ENCODE measurements at places on chromosomes 11 and 22.
A peak's percentile ranks its signal among the peaks of the same experiment; 100 is the strongest.

DNA sequence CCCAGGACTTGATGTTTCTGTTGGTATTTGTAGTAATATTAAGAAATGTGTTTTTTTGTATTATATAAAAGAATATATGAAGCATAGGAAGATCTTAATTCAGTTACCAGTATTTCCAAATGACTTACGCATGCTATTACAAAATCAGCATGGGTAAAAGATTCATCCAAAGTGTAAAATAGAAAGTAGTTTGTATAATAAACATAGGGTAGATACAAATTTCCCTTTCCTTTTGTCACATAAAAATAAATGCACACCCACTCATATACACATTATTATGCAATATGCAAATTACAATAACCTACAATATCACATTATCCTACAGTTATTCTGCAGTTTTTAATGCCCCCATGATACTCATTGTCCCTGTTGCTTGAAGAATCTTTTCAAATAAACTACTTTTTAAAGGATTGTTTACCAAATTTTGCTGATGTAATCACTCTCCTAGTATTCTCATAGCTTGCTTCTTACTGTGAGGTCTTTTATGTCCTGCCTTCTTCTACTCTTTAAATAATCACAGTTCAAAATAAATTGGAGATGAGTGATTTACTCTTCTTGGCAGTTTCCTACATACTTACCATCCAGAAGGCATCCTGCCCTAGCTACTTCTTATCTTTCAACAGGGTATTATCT lies 244.0 kb downstream of the CASP12 start:
- peaks cover 7% of the 10 kb centered on the region for H3K4me1 ChIP-seq
- no peak for DNase-seq
- H3K27me3 ChIP-seq: no peaks in the 10 kb centered on the region
- H3K36me3 ChIP-seq: no peaks in the 10 kb centered on the region
- no peak overlapping the region for H3K27ac ChIP-seq

- no peaks in the 10 kb centered on the region for H3K27me3 ChIP-seq
- H3K36me3 ChIP-seq: no peaks in the 10 kb centered on the region
- H3K27ac ChIP-seq: no peak overlapping the region
- H3K4me3 ChIP-seq: no peak overlapping the region
Measured at GRCh38 chr11:131886201-131886600, 515.8 kb downstream of the NTM start.

- H3K36me3 ChIP-seq: no peaks in the 10 kb centered on the region
- no peak overlapping the region for H3K27ac ChIP-seq
Measured at GRCh38 chr11:16610738-16611388, 127.6 kb upstream of the C11orf58 start.

GRCh38 chr11:16526947-16527346 lies 170.6 kb upstream of the SOX6 start:
- H3K4me1 ChIP-seq: no peaks in the 10 kb centered on the region
- H3K36me3 ChIP-seq: no peaks in the 10 kb centered on the region
- H3K27me3 ChIP-seq: no peaks in the 10 kb centered on the region
- no peak for DNase-seq
- no peak overlapping the region for H3K4me3 ChIP-seq

- H3K4me1 ChIP-seq: no peaks in the 10 kb centered on the region
- no peaks in the 10 kb centered on the region for H3K36me3 ChIP-seq
- H3K27me3 ChIP-seq: no peaks in the 10 kb centered on the region
- DNase-seq: no peak
- no peak overlapping the region for H3K27ac ChIP-seq
Measured at GRCh38 chr22:49034836-49035817, 792.5 kb downstream of the BRD1 start.

- H3K36me3 ChIP-seq: peaks cover 26% of the 10 kb centered on the region
- H3K27me3 ChIP-seq: no peaks in the 10 kb centered on the region
- H3K4me1 ChIP-seq: peaks cover 86% of the 10 kb centered on the region
- H3K27ac ChIP-seq: peak overlapping the region; percentile 66
- peak overlapping the region; percentile 99 for H3K4me3 ChIP-seq
- no peak for DNase-seq
Measured at GRCh38 chr11:67270256-67271204, 4.3 kb downstream of the GRK2 start.

GRCh38 chr11:94184846-94185245 lies 56.2 kb downstream of the PANX1 start:
- DNase-seq: no peak
- no peak overlapping the region for H3K27ac ChIP-seq
- no peaks in the 10 kb centered on the region for H3K4me1 ChIP-seq
- peaks cover 7% of the 10 kb centered on the region for H3K36me3 ChIP-seq

Data from CD8-positive, alpha-beta memory T cell (primary cell).